ENCODE measurements at places on chromosomes 5 and 9.

GRCh38 chr5:13985731-13986418, 41.4 kb upstream of the DNAH5 start:
- no peak for DNase-seq

DNA sequence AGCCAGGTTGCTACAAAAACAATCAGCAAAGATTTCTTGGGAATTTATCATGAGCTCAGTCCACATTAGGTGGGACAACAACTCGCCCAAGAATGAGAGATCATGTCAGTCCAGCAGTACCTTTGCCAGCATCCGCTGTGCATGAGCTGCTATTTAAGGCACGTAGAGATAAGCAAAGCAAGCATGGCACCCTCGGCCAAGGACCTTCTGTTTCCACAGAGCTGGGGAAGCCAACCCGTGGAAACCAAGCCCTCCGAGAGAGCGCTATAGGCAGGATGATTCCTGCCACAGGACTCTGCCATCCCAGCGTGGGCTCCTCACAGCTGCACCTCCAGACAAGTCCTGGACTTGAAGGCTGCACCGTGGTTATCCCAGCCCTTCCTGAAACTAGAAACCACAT, 189.5 kb upstream of the PPP1R26 start:
- no peak for DNase-seq

GRCh38 chr5:32428426-32428825, 16.1 kb downstream of the ZFR start:
- no peak for DNase-seq

DNA sequence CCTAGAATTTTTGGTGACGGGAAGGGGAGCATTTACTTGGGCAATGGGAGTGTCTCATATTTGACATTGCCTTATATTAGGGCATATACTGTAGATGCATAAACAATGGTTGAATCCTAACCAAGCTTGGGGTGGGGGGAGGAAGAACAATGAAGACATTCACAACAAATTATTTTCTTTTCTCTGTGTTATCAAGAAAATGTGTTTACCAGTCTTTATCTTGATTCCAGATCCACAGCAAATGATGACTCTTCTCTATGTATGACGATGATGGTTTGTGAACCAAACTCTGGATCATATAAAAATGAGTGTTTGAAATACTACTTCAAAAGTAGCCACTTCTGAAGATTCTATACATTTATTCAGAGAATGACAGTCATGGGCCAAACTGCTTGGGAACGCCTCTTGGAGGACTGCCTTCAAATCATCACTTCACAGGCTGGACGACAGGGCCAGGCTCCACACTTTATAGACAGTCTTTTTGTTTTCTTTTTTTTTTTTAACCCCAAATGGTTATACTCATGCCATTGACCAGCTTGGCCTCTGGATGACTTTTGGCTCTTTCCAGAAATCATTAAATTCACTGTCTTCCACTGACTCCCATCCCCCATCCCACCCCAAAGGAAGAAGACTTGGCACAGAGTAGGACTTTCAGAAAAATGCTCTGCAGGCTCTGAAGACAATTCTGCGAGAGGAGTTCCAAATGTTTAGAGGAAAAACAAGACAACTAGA, 123.8 kb upstream of the LIFR start:
- no peak for DNase-seq

GRCh38 chr5:21225223-21226064, 1237.4 kb upstream of the CDH18 start:
- no peak for DNase-seq

All from stimulated activated CD8-positive, alpha-beta memory T cell treated with anti-CD3 and anti-CD28 coated beads, Interleukin-7, amount 100 ng/mL, for 1 hour (primary cell).